ENCODE measurements at places on chromosomes 6 and 20.
A peak's percentile ranks its signal among the peaks of the same experiment; 100 is the strongest.

- no peak for DNase-seq
Observed at GRCh38 chr20:5197270-5197827, 70.5 kb downstream of the CDS2 start.

DNA sequence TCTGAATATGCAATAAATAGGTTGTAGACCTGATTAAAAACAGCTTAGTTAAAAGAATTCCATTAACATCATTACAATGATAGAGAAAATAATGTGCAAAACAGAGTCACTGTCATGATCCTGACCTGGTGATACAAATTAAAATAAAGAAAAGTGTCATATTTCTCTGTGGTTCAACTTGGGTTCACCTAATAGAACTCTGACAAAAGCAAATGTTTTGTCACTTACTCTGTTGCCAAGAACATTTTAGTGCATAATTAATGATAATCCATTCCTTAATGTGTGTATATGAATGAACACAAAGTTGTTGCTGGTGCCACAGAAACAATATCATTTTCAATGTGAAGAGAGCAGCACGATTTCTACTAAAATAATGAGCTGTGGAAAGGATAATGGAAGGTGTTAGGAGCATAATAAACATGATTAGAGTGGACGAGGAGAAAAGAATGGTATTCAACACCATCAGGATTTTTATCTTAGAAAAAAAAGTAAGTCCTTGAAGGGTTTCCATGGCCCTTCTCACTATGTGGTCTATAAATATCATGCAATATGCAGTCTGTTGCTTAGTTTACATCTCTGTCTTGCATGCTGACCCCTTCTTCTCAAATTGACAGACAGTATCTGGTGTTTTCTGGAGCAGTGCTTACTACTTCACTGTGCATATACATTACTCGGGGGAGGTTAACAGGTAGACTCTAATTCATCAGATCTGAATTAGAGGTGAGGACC, 656.6 kb upstream of the MMS22L start:
- DNase-seq = no peak

- DNase-seq = no peak
Observed at GRCh38 chr6:89950879-89951391, 56.7 kb downstream of the GJA10 start.

- no peak for DNase-seq
Observed at GRCh38 chr20:52160621-52161204, 30.9 kb downstream of the ZFP64 start.

DNA sequence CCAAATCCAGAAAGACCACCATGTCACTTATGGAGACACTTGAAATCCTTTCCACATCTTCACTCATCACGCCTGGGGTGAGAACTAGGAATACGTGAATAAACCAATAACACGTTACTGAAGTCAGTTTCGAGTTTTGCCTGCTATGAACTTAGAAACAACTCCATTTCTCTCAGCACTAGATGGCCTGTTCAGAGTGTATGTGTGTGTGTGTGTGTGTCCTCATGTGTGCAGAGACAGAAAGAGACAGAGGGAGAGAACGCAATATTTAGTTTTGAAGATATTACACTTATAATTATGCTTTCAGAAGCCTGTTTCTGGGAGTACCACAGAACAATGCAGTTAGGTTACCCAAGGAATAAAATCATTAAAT, 81.2 kb upstream of the CCN6 start:
- DNase-seq = peak; percentile 33

DNA sequence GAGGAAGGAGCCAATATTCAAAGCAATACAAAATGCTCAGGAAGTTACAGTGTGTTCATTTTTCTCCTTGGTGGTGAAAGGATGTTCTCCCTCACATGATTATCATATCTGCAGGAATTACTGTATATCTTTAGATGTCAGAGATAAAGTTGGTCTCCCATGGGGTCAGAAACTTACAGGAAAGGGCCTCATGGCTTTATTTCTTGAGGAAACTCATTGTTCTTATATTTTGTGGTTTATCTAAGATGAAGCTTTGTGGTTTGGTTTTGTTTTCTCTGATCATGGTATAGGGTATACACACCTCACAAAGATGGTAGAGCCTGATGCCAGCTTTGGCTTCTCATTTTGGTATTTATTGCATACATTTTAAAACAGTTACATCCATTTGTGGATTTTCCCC, 100.5 kb upstream of the STXBP5 start:
- no peak for DNase-seq

DNA sequence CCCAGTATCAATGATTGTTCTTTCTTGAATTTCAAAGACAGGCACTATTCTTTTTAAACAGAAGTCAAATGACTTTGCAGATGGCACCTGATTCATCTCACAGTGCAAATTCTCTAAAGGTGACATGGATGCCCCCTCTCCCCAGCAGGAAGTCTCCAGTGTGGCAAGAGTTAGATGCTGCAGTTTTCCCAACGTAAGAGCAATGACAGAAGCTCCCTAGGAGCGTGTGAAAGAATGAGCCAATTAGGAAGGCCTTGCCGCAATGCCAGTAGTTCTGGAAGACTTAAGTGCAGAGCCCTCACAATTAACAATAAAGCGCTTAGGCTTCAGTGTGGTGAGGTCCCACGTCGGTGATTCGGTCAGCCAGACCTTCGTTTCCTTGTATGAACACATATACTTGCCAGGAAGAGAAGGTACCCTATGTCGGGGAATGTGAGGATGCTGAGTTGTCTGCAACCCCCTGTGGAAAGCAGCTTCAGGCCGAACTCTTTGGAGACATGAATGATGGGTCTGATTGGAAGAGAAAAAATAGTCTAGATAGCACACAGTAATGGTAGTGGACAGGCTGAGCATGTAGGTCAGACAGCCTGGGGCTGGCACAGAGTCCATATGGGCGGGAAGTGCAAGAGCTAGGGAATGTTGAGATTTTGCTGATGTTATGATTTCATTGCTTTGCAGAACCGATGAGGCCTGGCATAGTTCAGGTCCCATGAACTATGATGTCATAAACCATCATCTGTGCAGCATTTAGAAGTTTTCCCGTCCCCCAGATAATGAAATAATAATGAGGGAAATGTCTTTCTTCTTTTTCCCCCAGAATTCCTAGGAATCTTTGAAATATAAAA, 132.6 kb downstream of the PHACTR1 start:
- no peak for DNase-seq

GRCh38 chr6:62323818-62324431, 37.9 kb upstream of the KHDRBS2 start:
- DNase-seq = no peak

DNA sequence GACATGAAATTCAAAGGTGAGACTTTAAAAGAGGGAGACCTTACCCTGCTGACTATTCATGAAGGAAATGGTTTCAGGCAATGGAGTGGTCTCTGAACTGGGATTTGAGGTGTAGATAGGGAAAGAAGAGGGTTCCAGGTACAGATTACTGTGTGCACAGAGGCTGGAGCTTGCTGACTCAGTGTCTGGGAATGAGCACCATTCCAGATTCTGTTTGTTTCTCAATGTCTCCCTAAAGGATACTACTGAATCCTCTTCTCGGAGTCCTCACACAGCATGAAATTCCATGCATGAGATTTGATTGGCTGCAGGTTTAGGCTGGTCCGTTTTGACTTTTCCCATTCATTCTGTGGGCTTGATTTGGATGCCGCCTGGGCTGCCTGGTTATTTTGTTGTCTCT, 49.0 kb downstream of the PPP1R14C start:
- DNase-seq = no peak

GRCh38 chr6:112691289-112691688, 344.2 kb downstream of the RFPL4B start:
- no peak for DNase-seq

DNA sequence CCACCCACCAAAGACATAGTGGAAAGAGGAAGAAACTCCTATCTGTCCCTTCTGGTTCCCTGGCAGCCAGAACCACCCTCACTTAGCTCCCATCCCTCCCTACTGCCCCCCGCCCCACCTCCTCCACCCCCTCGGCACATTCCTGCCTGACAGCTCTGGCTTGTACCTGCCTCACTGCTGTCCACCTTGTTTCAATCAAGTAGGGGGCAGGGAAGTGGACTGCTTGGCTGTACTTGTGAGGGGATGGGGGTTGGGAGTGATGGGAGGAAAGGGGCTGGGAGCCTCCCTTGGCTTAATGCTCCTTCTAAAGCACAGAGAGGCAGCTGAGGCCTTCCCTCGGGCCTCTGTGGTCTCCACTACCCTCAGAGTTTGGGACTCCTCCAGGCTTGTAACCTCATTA, 22.1 kb upstream of the ZNF76 start:
- DNase-seq = no peak

DNA sequence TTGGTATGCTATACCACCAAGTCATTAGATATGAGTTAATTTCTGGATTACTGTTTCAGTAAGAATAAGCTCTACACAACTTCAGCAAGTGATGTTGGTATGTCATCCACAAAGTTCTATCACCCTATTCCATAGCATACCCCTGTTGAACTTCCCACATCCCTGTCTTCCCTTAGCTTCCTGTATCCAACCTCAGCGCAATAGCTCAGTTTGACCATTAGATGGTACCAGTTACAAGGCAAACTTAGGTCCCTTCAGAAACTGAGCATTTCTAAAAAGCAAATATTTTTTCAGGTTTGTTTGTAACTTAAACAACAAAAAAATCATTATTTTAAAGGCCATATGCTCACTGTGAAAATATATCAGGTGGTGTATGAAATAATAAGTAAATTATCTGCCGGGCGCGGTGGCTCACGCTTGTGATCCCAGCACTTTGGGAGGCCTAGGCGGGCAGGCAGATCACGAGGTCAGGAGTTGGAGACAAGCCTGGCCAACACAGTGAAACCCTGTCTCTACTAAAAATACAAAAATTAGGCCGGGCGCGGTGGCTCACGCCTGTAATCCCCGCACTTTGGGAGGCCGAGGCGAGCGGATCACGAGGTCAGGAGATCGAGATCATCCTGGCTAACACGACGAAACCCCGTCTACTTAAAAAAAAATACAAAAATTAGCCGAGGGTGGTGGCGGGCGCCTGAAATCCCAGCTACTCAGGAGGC, 8.8 kb upstream of the MOG start:
- no peak for DNase-seq

DNA sequence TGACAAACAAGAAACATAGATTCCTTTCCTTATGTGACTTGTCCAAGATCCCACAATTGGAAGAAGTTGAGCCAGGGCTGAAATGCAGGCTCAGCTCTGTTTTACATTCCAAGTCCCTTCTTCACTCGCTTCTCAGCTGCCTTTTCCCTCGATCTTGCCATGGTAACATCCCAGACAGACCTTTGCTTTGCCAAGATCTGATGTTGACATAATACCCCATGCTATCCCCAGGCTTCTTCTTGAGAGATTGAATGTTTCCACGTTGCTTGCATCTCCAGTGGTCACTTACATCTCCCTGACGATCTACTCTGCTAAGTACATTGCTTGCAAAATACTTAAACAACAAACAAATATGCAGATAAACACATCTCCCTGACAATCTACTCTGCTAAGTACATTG, 63.5 kb downstream of the TBXT start:
- DNase-seq = no peak

DNA sequence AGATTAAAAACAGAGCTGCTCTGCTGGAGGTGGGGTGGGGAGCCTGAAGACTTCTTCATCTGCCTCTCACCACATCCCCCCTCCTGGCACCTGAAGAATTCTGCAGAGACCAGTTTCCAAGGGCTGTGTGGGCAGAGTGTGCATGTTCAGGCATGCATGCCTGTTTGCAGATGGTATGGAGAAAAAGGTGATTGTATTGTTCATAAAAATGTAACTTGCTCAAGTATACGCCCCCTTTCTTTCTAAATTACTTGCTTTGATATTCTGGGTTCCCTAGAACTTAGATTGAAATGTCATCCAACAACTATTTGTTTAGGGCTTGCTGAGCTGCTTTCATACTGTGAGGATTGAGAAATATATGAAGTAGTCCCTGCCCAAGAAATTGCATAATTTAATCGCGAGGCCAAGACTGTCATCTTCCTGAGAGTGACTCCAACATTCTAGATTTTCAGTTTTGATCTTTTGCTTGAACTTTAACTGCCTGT, 83.6 kb downstream of the LCA5 start:
- no peak for DNase-seq

DNA sequence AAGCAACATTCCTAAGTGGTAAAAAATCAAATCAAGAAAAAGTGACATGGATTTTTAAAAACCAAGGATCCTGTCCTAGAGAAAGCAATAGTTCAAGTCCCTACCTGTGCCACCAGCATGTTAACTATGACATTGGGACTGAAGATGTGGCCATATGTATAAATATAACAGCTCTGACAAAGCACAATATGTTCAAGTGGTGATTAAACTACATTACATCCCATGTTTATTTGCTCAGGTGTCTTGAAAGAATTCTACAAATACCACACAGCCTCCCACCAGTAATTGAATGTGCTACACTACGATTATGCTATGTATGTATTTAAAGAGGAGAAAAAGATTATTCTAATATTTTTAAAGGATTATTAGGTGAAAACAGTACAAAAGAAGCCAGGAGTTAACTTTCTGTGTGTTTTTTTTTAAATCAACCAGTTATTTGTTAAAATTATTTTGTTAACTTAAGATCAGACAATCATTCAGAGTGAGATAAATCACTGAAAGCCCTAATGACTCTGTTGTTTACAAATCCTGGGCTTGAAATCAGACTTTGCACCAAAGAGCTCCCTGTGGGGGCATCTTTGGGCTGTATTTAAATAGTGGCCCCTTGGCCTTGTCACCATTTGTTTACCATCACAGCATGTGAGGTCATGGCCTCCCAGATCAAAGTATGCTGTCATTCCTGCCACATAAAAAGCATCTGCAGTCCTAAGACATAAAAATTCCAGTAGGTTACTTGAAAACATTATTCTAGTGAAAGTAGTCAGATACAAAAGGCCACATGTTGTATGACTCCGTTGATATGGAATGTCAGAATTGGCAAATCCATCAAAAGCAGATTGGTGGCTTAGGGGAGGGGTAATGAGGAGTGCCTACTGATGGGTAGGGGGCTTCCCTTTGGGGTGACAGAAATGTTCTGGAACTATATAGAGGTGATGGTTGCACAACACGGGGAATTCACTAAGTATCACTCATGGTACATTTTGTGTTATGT, 17.1 kb downstream of the TTLL2 start:
- no peak for DNase-seq

GRCh38 chr6:63272397-63272796, 47.4 kb downstream of the LGSN start:
- no peak for DNase-seq

All from CD4-positive, alpha-beta T cell treated with Interleukin-21 for 1 hour (primary cell).